ENCODE measurements at places on chromosomes 6 and 20.

- peak; percentile 25 for DNase-seq
Measured at GRCh38 chr20:53579581-53580375, 13.9 kb downstream of the ZNF217 start.

GRCh38 chr6:122114717-122115116 lies 284.7 kb upstream of the HSF2 start:
- no peak for DNase-seq

DNA sequence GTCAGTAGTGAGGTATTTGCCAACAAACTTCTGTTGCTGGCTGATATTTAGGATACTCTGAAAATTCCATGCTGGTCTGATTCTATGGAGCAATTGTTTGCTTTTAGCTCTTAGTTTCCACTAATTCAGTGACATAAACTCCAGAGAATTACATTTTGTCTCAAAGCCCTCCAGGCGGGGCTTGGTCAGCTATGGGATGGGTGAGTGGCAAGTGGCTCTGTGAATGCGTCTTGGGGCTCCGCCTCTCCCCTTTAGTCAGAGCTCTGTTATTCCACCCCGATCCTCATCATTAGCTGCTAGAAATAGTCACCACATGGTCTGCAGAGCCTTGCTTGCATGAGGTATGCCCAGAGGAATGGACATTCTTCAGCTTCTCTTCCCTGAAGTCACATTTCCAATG lies 540.6 kb downstream of the QKI start:
- DNase-seq, result peak; percentile 55

- no peak for DNase-seq
Measured at GRCh38 chr6:39873439-39873838, 60.8 kb downstream of the MOCS1 start.

DNA sequence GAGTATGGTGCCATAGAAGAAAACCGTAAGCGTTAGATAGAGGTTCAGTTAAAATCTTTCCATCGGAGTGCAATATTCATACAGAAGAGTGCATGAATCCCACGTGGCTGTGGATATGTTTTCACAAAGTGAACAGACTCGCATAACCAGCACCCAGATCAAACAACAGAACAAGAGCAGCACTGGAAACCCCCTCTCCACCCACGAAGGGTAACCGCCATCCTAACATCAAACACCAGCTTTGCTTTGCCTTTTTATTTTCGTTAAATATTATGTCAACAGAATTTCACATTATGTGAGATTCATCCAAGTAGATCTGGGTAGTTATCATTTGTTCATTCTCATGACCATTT lies 4.7 kb downstream of the GTSF1L start:
- no peak for DNase-seq

- peak; percentile 7 for DNase-seq
Measured at GRCh38 chr6:14396826-14397517, 279.4 kb downstream of the CD83 start.

- DNase-seq, result no peak
Measured at GRCh38 chr6:16676376-16676775, 84.9 kb downstream of the ATXN1 start.

DNA sequence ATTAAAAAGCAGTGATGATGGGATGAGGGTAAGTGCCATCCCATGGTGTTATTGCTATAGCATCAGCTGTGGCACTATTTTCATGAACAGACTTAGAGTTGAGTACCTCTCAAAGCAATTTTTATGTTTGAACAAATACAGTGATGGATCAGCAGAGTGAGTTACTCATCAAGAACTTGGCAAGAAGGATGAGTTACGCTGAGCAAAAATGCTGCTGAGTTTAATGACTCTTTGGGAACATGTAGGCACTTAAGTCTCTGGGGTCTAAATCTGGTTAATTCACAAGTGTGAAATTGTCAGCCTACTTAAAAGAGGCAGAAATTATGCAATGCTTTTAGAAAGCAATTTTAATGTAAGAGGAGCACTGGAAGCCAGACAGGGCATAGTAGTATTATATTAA lies 78.5 kb upstream of the AHI1 start:
- peak; percentile 95 for DNase-seq

All from skeletal muscle cell (primary cell).